Right renal pelvis (tissue), 4 donors: ENCODE measurements at places on chromosomes 7 and 10. TPM values are rescaled to one million over a fixed set of nuclear protein-coding genes. Genes with fewer than 3 reads are reported as not detected.

DNA sequence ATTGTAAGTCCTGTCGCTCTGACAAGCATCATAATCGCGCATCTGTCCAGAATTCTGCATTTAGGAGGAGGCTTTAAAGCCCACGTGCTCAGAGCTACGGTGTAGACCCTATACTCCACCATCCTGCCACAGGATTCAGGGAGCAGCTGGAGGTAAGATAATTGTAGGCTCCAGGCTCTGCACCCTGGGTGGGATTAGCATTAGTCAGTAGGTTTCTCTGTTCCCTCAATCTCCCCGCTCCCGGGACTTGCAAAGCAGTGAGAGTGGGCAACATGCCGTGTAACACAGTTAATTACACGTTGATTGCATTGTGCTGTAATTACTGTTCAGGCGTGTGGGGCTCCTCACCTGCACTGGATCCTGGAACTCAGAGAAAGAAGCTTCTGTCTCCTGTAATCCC, 89.3 kb upstream of the CUX1 start:
- DNase-seq = no peak

- DNase-seq = no peak
Measured at GRCh38 chr10:133420579-133420978, 3.8 kb downstream of the SPRN start.

Gene DKK1
- polyA plus RNA-seq = 43.9 TPM

Gene PON3
- 0.82 TPM for polyA plus RNA-seq
